ENCODE measurements at places on chromosomes 12 and 14.

GRCh38 chr14:51119411-51120051 is 24.6 kb upstream of the TRIM9 start:
- DNase-seq: no peak

GRCh38 chr14:41404126-41404525 is 202.6 kb upstream of the LRFN5 start:
- no peak for DNase-seq

GRCh38 chr14:41047763-41048162 is 558.9 kb upstream of the LRFN5 start:
- DNase-seq: no peak

DNA sequence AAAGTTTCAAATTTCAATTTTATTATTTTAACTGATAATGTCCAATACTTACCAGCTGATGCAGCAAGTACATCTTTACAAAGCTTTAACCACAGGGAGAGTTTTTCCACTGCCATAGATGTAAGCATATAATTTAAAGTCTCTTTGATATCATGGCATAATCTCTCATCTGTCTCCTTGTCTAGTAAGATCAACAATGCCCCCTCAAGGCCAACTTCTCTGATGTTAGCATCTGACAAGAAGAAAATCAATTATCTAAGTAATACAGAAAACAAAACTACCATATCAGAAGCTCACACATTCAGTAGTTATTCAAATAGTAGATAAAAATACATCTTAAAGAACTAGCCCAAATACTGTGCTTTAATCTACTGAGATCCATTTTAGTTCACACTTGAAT is 94.2 kb downstream of the HEATR5A start:
- DNase-seq: peak; percentile 2

- DNase-seq: no peak
Measured at GRCh38 chr14:72333357-72333756, 401.1 kb downstream of the RGS6 start.

All from B cell (primary cell).